GM23248 (cell line): ENCODE measurements at places on chromosomes 4 and X.

- DNase-seq, result peak; percentile 12
These were observed 238.7 kb downstream of the DHRSX start for GRCh38 chrX:2261831-2262667.

DNA sequence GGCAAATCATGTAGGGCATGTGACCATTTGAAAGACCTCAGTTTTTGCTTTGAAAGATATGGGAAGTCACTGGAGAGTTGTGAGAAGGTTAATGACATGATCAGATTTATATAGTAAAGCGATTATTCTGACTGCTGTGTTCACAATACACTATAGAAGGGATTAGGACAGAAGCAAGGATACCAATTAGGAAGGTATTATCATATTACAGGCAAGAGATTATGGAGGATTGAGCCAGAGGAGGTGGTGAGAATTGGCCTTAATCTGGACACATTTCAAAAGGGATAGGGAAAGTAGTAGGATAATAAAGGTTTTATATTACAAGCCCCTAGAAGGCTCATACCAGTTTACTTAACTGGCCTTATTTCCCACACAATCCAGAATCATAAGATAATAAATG lies 124.9 kb upstream of the POF1B start:
- DNase-seq, result no peak

GRCh38 chr4:2805712-2806389 lies 13.0 kb downstream of the SH3BP2 start:
- no peak for DNase-seq

DNA sequence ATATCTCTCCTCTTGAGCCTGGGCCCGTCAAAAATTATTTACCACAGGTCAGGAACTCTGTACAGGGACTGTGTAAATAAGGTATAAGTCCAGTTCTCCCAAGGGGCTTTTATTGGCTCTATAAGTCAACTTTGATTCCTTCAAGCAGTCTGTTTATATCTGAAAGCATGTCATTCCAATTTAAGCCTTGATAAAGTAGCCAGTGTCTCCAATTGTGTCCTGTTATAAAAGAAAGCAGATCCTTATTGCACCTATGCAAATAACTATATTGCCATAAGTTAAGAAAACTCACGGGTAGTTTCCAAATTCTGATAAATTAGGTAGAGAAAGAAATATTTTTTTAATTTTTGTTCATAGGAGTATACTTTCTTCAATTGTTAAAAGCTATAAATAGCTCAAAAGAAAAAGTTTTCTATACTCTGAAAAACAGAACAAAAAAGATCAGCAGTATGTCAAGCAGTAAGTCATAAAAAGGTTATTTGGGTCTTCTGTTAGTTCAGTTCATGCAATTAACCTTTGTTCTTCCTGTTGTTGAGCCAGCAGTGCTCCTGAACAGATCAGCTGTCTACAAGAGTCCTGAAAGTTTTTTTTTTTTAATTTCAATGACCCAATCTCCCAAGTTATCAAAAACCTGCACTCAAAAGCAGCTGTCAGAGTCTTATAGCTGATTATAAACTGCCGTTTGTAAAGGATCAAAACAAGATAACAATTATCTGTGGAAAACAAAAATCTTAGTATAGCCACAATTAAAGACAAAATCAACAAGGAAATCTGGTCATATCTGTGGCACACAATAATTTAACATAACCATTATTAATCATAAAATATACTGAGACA lies 178.4 kb upstream of the GALNT7 start:
- DNase-seq, result no peak

DNA sequence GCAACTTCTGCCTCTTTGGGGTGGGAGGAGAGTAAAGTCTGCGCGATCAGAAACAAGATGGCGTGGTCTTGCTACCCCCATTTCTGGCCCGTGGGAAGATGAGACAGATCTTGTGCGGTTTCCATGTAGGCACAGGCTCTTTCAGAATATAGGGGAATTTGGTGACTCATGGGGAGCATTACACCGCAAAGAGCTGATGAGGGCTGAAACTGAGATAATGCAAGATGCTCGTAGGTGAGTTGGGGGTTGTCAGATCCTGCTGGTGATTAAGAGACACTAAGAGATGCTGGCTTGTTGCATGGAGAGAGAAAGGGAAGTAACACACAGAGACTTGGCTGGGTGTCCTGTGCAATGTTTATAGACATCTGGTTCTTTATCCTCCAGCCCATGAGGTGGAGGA lies 1.5 kb downstream of the EVC start:
- peak; percentile 80 for DNase-seq

DNA sequence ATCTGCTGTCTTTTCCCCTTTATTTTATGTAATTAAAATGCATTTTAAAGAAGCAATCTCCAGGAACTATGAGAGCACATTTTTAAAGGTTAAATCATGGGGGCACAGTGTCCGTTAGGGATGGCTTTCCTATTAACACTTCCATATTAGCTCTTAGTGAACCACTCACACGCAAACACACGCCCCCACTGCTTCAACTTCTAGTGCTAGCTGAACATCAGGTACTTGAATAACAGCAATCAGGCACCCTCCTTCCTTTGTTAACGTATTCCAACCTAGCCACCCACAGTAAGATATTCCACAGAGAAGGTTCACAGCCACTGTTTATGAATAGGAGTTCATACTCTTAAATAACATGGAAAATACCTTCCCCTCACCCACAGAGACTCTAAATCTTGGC lies 9.3 kb downstream of the TMEM255A start:
- no peak for DNase-seq

DNA sequence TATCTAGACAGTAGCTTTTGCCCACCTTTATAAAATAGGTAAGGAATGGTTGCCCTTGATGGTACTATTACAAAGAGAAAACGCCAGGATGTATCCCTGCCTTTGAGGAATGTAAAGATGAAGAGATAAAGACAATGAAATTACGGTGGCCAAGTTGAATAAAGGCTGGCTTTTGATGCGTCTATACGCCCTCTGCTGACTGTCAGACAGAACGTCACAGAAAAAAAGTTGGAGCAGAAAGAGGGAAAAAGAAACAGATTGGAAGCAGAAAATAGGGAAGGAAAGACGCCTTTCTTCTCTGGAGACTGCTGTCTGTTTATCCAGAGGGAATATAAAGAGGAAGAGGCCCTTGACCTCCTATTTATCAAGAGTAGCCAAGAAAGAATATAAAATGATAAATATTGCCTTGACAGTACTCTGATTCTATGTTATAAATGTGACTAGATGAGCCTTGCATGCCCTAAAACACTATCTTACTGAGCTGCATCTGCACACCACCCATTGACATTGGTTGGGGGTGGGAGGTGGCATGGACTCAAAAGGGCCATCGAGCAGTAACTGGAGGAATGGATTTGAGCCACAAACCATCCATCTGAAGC lies 30.6 kb downstream of the PCDH19 start:
- peak; percentile 63 for DNase-seq

DNA sequence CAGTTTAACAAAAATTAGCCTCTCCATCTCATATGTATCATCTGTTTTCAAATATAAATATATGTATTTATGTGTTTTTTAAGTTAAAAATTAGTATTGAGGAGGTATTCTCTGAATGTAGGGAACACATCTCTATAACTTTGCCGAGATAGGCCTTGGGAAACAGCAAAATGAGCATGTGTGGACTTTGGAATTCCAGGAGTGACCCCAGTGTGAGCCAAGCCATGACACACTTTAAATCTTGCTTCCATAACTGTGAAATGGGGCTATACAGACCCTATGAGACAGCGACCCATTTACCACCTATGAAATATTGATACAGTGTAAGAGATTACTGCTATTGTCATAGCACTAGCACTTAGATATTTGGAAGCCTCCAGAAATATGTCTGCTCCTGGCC lies 58.8 kb downstream of the FRMPD4 start:
- no peak for DNase-seq

GRCh38 chr4:40606239-40606767 lies 23.4 kb downstream of the RBM47 start:
- no peak for DNase-seq

DNA sequence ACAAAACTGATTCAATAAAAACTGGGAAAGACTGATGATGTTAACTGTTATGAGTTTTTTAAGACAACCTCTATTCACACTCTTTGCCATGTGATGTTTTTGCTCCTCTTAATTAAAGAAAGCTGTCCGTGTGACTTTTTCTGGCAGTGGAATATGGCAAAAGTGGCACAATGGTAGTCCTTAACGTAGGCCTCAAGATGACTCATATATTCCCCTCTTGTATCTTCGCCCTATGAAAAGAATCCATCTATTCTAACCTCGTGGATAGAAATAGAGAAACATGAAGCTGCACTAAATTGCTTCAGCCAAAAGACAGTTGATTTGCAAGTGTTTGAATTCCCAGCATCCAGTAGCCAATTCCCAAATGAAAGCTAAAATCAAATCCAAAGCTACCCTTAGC lies 603.8 kb upstream of the PCDH7 start:
- DNase-seq, result no peak
